SHP77 (cell line): ENCODE measurements at places on chromosomes 2 and 18.
A peak's percentile ranks its signal among the peaks of the same experiment; 100 is the strongest.

GRCh38 chr2:96869281-96869821 is 529 bp downstream of the SEMA4C start:
- DNase-seq: no peak

DNA sequence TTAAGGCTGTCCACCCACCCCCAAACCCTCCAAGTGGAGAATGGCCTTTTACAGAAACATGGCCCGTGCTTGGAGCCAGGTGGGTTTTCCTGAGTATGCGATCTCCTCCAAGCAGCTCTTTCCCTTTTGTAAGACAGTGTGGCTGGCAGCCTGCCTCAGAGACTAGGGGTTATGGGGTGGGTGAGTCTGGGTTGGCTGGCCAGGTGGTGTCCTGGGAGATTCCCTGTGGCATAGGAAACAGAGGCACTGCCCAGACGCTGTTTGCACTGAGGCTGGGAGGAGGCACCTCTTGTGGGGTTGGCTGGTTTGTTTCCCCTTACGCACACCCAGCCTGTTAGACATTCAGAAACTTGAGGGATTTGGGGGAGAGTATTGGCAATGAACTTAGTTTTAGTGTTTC is 82.3 kb upstream of the MCFD2 start:
- no peak for DNase-seq

GRCh38 chr2:20962939-20963557 is 80.8 kb downstream of the APOB start:
- DNase-seq: peak; percentile 48

GRCh38 chr2:157692768-157693167 is 64.1 kb upstream of the ACVR1C start:
- no peak for DNase-seq

- no peak for DNase-seq
Measured at GRCh38 chr18:54767098-54767497, 61.2 kb upstream of the RAB27B start.

DNA sequence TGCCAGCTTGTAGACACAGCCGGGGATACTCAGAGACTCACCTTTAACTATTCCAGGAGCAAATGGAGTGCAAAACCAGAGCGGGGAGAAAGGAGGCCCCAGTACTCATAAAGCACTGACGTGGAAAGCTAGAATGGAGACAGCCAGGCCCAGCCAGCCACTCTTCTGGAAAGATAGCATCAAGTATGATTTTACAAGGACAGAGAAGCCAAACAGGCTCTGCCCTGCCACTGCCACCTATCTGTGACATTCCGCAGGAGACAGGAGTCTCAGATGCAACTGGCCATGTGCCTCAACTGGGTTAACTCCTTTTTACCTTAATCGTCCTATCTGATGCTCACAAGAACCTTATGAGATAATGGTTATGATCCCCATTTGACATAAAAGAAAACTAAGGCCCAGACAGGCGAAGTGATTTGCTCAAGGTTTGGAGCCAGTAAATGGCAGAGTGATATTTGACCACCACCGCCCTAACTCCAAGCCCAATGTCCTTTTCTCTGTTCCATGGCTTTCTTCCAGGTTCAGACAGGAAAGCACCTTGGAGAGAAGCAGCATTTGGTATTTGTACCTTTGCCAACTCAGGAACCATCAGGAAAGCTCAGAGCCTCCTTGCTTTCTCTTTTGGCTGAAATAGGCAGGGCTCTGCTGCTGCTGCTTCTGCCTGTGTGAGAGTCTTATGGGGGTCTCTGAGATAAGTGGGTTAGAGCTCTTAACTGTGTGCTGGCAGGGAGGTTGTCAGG is 15.6 kb downstream of the KIF3C start:
- DNase-seq: no peak

GRCh38 chr2:238688193-238689153 is 159.4 kb upstream of the TWIST2 start:
- no peak for DNase-seq

GRCh38 chr2:176817061-176817565 is 395.5 kb upstream of the HNRNPA3 start:
- no peak for DNase-seq

- DNase-seq: no peak
Measured at GRCh38 chr2:96091141-96091710, 25.1 kb downstream of the ADRA2B start.

DNA sequence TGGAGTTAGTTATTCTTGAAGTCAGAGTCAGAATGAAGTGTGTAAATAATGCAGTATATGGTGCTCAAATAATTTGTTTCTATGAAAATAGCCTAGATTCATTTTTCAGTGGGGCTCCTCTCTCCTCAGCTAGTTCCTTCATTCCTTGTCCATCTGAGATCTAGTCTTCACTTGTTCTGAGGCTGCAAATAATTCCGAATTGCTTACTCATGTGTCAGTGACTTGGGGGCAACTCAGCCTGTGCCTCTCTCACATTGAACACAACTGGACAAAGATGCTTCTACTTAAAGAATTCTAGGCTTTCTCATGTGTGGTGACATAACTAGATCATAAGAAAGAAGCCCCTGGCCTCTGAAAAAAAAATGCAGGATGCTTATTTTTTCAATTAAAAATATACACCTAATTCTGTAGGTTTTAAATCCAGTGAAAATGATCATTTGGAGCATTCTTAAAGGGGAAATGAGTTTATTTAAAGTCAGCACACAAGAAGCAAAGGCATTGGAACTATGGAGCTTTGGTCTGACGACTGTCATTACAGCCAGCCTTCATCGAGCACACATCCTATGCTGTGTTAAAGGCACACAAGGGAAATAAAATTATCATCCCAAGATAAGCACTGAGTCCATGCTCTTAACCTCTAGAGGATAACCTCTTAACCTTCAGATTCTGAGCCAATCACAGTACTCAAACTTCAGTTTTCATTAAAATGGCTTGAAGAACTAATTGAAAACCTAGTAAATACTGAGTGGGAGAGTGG is 24.8 kb upstream of the SCN7A start:
- DNase-seq: no peak

- DNase-seq: no peak
Measured at GRCh38 chr18:31451625-31452024, 4.1 kb downstream of the DSG3 start.

DNA sequence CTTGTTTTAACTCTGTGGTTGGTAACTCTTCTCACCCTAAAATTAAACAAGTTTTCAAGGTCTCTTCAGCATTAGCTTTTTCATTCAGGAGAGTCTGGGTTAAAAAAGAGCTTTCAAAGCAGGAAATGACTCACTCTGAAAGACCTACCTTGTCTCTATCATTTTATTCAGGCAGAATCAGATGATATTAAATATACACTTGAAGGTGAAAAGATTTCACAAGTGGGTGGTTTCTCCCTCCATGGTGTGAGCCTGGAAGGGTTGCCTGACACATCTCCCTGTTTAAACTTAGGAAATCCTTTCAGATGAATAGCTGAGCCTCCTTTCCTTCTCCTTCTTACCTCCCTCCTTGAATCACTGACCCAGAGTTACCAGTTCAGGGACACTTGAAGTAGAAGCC is 1402.0 kb upstream of the PIK3C3 start:
- no peak for DNase-seq

DNA sequence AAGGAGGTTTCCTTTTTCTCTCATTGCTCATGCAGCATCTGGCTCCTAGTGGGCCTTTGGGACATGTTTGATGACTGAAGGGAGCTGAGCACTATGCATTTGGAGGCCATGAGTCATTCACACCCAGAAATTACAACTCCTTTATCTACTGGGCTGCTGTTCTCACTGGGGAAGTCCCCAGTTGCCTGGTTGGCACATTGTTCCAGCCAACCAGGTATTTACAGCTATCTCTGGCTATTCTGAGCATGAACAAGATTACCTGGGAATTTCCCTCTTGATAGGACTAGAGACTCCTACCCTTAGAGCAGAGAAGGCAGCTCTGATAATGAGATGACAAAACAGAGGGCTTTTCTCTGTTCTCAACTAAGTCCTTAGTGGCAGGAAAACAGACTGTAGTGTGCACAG is 206.5 kb downstream of the SETBP1 start:
- DNase-seq: no peak

DNA sequence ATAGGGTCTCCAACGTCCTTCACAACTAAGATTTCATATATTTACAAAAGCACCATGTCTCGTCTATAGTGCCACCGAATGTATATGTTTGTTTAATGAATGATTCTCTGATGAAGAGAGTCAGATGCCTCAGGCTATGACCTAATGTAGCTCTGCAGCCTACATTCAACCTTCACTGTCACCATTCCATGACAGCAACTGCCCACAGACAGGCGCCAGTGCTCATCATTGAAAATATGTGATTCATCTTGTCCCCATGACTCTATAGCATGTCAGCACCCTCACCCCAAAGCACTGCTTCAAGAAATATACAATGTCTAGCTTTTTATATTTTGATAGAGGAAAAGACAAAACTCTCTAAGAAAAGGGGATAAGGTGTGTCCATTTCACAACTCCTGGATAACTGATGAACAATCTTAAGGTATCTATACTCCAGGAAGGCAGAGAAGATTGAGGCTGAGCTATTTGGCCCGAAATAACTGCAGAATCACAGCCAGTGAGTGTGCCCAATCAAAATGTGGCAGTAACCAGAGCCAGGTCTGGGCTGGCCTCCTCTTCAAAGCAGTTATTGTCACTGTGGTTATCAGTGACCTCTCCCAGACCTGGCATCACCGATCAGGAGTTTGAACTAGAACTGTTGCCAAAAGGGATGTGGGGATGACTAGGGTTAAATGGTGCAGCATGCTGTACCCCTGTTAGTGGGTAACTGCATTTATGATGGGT is 246.6 kb downstream of the SETBP1 start:
- no peak for DNase-seq

DNA sequence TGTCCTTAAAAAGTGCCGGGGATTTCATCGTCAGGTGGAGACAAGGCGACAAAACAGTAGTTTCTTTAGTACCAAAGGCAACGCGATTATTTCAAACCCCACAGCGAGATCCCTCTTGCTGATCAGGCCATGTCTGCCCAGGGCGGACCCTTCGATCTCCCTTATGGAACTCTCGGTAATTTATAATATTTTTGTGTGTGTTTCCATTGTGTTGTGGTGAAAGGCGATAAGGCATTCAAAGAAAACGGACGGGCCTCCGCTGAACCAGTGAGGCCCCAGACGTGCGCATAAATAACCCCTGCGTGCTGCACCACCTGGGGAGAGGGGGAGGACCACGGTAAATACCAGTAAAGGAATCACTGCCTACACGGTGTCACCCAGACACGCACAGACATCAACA is 1.4 kb upstream of the GAD1 start:
- no peak for DNase-seq

GRCh38 chr2:219692521-219692920 is 65.1 kb downstream of the SLC4A3 start:
- DNase-seq: no peak

DNA sequence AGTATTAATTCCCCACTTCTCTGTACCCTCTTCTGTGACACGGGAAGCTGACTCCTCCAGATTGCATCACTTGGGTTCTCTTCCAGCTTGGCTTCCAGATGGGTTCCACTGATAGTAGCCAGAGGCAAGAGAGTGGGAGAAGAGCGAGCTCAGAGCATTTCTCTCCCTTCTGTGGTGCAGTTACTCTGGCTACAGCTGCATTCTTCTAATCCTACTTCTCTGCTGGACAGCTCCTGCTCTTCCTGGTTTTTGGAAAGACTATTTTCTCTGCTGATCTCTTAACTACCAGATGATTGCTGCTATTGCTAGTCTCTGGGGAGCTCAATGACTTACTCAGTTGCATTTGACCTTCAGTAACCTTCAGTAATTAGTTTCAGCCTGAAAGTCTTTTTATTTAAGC is 187.5 kb upstream of the MAP2 start:
- no peak for DNase-seq

GRCh38 chr18:3148930-3149535 is 70.7 kb downstream of the MYOM1 start:
- no peak for DNase-seq

- DNase-seq: no peak
Measured at GRCh38 chr2:104878863-104879512, 25.1 kb downstream of the POU3F3 start.

DNA sequence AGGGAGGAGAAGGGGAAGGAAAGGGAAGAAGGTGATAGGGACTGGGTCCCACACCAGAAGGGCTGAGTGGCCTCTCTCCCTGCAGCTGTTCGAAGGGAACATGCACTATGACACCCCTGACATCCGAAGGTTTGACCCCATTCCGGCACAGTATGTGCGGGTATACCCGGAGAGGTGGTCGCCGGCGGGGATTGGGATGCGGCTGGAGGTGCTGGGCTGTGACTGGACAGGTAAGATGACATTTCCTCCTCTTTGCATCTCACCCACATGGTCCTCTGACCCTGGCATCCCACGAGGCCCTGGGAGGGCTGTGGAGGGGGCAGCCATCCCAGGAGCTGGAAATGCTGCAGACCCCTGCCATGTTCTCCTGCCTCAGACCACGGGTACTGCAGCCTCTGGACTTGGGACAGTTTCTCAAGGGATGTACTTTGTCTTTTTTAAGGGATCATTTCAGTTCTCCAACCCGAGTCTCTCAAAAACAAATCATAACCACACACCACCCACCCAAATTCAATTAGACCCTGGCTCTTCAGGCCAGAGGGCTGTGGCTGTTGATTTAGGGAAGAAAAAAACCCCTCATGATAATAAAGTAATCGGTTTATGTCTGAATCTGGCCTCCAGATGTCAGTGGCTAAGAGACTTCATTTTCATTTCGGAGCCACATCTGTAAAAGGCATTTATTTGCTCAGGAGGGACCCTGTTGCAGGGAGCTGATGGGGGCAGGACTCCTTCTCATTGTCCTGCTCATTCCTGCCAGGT is 63.5 kb downstream of the NRP2 start:
- DNase-seq: no peak

DNA sequence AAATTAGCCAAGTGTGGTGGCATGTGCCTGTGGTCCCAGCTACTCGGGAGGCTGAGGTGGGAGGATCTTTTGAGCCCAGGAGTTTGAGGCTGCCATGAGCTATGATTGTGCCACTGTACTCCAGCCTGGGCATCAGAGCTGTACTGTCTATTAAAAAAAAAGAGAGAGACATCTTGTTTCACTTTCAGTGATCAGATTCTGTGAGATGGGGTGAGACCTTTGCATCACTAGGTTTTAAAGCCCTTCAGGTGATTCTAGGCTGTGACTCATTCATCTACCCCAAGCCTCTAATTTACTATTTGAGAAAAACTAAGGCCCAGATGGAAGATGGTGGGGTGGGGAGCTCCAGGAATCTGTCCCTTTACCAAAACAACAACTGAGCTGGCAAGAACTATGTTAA is 7.1 kb downstream of the C2orf92 start:
- DNase-seq: no peak

- DNase-seq: no peak
Measured at GRCh38 chr2:200750323-200750910, 61.3 kb upstream of the BZW1 start.
